Prostate gland (tissue), 2 donors: ENCODE measurements at places on chromosomes 16 and 17.

DNA sequence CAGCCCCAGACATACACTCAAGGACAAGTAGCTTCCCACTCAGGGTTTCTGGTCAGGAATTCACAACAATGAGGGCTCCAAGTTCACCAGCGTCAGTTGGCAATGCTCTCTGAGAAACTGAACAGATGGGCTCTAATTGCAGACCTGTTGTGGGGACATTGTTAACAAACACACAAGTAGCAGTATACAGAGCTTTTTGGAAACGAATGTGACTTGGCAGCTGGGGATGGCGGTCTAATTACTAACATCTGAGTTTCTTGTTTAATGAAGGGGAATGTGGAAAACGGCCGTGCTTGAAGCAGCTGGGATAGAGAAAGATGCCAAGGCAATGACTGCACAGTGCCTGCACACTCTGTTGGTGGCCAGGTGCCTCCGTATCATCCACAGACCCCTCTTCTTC lies 316.1 kb upstream of the IRX3 start:
- DNase-seq, result no peak

DNA sequence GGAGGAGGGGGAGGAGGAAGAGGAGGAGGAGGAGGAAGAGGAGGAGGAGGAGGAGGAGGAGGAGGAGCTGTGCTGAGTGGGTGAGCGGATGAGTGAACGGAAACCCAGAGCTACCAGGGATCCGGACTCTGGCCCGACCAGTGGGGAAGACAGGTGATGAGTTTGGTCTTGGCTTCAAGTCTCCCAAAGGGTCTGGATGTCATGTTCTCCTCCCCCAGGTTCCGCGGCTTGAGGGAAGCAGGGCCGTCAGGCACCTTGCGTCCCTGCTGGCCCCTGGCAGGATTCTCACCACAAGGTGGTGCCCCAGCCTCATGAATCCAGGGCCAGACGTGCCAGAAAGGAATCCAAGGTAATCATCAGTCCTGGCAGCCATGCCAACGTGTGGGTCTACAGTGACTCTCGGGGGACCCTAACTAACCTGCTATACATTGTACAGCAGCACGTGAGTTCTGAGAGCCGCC lies 13.5 kb upstream of the ABAT start:
- DNase-seq, result peak; percentile 61

DNA sequence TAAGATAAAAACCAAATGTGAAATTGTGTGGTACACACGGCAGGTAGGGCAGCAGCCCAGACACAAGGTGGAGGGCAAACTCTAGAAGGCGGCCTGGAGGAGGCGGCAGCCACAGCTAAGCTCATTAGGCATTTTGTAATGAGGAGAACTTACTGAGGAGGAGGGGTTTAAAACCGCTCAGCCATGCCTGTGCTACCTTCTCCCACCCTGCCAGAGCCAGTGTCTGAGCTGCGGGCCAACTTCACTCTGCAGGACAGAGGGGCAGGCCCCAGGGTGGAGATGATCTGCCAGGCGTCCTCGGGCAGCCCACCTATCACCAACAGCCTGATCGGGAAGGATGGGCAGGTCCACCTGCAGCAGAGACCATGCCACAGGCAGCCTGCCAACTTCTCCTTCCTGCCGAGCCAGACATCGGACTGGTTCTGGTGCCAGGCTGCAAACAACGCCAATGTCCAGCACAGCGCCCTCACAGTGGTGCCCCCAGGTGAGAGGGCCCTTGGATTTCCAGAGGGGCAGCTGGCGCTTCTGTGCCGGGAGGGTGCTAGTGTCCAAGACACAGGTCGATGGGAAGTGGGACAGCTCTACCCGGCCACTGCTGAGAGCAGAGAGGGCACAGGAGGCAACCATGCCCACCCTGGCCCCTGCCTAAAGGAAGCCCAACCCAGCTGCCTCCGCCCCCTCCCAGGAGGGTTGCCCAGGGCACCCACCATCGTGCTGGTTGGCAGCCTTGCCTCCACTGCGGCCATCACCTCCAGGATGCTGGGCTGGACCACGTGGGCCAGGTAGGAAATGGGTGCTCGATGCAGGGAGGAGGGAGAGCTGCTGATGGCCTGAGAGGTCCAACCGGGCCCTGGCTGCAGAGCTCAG lies 4.3 kb upstream of the SYNGR2 start:
- DNase-seq, result peak; percentile 58

GRCh38 chr17:37476431-37477120 lies 13.1 kb upstream of the DUSP14 start:
- DNase-seq, result peak; percentile 82

- DNase-seq, result peak; percentile 26
These were observed 27.2 kb upstream of the SKAP1 start for GRCh38 chr17:48457080-48457836.

- DNase-seq, result no peak
These were observed 38.4 kb upstream of the INTS2 start for GRCh38 chr17:61966191-61966590.

GRCh38 chr16:22781480-22781879 lies 32.5 kb upstream of the HS3ST2 start:
- DNase-seq, result no peak

DNA sequence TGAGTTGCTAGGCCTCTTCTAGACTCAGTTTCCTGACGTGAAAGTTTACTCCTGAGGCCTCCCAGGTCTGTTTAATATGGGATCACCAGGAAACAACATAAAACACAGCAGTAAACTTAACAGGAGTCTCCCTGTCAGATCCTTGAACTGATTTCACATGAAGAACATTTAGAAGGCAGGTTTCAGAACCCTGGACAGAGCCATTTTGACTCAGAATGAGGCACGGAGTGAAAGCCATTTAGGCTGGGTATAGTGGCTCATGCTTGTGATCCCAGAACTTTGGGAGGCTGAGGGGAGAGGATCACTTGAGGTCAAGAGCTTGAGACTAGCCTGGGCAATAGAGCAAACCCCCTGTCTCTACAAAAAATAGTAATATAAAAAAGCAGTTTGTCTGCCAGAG lies 289.1 kb downstream of the CA10 start:
- DNase-seq, result no peak
